ENCODE measurements at places on chromosomes 6 and 20.

DNA sequence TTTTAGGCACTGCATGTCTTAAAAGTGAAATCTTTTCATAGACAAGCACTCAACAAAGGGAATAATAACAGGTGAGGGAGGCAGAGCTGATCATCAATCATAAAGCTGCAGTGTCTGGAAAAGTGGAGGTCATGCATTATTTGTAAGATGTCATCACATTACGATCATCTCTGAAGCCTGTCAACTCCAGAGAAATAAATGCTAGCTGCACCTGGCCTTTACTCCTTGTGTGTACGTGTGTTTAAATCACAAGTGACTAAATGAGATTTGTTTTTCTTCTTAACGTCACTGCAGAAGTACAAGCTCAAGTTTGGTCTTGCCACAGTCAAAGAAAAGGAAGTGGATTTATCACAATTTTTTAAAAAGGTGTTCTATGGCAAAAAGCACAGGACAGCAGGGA is 275.5 kb upstream of the SGK1 start:
- DNase-seq = no peak
- H3K4me3 ChIP-seq = no peak overlapping the region

- no peak overlapping the region for H3K4me3 ChIP-seq
- H3K36me3 ChIP-seq = no peaks in the 10 kb centered on the region
- H3K27me3 ChIP-seq = no peaks in the 10 kb centered on the region
- H3K4me1 ChIP-seq = peaks cover 21% of the 10 kb centered on the region
- DNase-seq = no peak
- peak overlapping the region; percentile 58 for H3K27ac ChIP-seq
Observed at GRCh38 chr6:128358244-128358776, 162.1 kb downstream of the PTPRK start.

- peaks cover 14% of the 10 kb centered on the region for H3K36me3 ChIP-seq
- peak overlapping the region; percentile 99 for H3K27ac ChIP-seq
- peak overlapping the region; percentile 96 for H3K4me3 ChIP-seq
- peaks cover 44% of the 10 kb centered on the region for H3K4me1 ChIP-seq
Observed at GRCh38 chr20:34112600-34113101, 608 bp upstream of the EIF2S2 start.

DNA sequence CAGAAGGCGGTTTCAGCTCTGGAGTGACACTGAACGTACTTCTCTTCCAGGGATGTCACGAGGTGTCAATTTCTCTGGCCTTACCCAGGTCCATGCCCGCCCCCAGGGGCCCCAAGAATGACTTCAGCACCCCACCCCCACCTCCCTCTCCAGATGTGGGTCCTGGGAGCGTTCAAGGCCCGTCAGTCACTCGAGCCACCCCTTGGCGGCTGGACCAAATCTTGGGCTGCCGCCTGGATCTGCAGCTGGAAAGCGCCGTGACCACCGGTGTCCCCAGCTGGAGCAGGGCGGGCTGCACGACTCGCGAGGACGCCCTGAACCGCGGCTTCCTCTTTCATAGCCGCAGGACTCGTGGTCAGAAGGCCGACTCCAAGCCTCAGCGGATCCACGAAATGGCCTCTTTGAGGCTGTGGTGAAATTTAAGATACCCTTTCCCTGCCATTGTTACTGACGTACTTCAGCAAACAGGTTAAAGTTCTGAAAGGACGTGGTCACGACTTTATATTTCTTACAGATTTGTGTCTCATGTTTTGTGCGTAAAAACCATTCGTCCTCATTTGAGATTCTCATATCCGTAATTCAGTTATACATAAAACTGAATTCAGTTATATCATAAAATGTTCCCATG is 29.3 kb downstream of the TRIM38 start:
- H3K4me1 ChIP-seq = peaks cover 13% of the 10 kb centered on the region
- peak overlapping the region; percentile 98 for H3K27ac ChIP-seq

GRCh38 chr6:170243791-170244291 is 47.0 kb downstream of the DLL1 start:
- no peak overlapping the region for H3K27ac ChIP-seq
- peaks cover 4% of the 10 kb centered on the region for H3K4me1 ChIP-seq
- peaks cover 43% of the 10 kb centered on the region for H3K27me3 ChIP-seq
- H3K4me3 ChIP-seq = no peak overlapping the region
- no peaks in the 10 kb centered on the region for H3K36me3 ChIP-seq

DNA sequence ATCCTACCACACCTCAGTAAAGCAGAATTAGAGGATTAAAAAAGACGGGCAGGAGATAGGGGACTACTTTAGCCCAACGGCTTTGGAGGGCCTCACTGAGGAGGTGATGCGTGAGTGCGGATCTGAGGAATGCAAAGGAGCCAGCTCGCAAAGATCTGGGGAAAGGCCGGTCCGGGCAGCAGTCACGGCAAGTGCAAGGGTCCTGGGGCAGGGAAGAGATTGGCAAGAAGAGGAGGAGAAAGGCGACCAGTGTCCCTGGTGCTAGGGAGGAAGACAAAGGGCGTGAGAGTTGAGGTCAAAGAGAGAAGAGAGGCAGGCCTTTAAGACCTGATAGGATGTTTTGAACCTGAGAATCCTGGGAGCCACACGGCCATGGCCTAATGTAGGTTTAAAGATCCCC is 86.8 kb downstream of the KCNB1 start:
- H3K27me3 ChIP-seq = peaks cover 3% of the 10 kb centered on the region
- peaks cover 18% of the 10 kb centered on the region for H3K4me1 ChIP-seq
- H3K4me3 ChIP-seq = no peak overlapping the region
- H3K36me3 ChIP-seq = no peaks in the 10 kb centered on the region
- no peak for DNase-seq
- no peak overlapping the region for H3K27ac ChIP-seq

DNA sequence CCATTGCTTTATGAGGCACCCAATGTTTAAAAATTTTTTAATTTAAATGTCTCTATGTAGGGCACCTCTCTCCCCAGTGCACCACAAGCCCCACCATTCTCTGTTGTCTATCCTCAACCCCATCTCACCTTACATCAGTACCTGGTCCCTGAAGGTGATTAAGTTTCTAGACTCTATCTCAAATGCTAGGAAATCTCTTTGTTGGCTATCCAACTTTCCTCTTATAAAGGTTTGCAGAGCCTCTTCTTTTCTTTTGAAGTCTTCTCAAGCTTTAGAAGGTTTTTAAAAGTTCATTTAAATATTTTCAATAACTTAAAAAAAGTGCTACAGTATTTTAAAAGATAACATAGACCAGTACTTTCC is 76.5 kb upstream of the TBC1D7 start:
- H3K36me3 ChIP-seq = no peaks in the 10 kb centered on the region
- no peak for DNase-seq
- no peak overlapping the region for H3K27ac ChIP-seq
- peaks cover 35% of the 10 kb centered on the region for H3K4me1 ChIP-seq
- H3K4me3 ChIP-seq = no peak overlapping the region
- no peaks in the 10 kb centered on the region for H3K27me3 ChIP-seq

GRCh38 chr20:43448748-43449535 is 8.8 kb upstream of the SRSF6 start:
- no peak overlapping the region for H3K27ac ChIP-seq
- H3K27me3 ChIP-seq = peaks cover 20% of the 10 kb centered on the region
- DNase-seq = no peak

GRCh38 chr6:80610846-80611245 is 504.4 kb downstream of the BCKDHB start:
- no peak overlapping the region for H3K4me3 ChIP-seq
- peaks cover 19% of the 10 kb centered on the region for H3K36me3 ChIP-seq
- H3K27ac ChIP-seq = no peak overlapping the region
- peaks cover 40% of the 10 kb centered on the region for H3K4me1 ChIP-seq

- peaks cover 8% of the 10 kb centered on the region for H3K4me1 ChIP-seq
- H3K36me3 ChIP-seq = peaks cover 31% of the 10 kb centered on the region
- no peak overlapping the region for H3K4me3 ChIP-seq
- no peak for DNase-seq
Observed at GRCh38 chr6:131602781-131603312, 25.2 kb downstream of the MED23 start.

DNA sequence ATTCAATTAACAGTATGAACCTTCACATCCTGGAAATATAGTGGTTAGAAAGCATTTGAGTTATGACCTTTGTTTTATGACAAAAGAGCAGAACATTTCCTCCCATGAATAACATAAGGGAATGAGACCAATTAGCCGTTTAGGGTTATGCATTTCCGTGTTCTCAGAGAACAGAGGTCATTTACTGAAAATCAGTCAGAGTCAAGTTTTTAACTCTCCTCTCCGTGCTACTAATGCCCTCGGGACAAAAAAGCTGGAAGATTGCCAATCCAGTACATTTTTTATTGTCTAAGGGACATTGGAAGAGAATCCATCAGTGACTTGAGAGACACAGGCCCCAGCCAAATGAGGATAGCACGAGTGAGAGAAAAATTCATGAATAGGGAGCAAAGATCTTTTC is 632.7 kb downstream of the RFPL4B start:
- no peaks in the 10 kb centered on the region for H3K36me3 ChIP-seq
- no peak for DNase-seq
- peaks cover 23% of the 10 kb centered on the region for H3K4me1 ChIP-seq
- H3K27me3 ChIP-seq = no peaks in the 10 kb centered on the region
- no peak overlapping the region for H3K27ac ChIP-seq

GRCh38 chr20:46808565-46808964 is 86.1 kb upstream of the EYA2 start:
- H3K4me1 ChIP-seq = peaks cover 8% of the 10 kb centered on the region
- no peak overlapping the region for H3K4me3 ChIP-seq
- no peak overlapping the region for H3K27ac ChIP-seq
- DNase-seq = no peak

- DNase-seq = no peak
- H3K4me1 ChIP-seq = peaks cover 49% of the 10 kb centered on the region
- peak overlapping the region; percentile 86 for H3K27ac ChIP-seq
- H3K4me3 ChIP-seq = no peak overlapping the region
Observed at GRCh38 chr6:142378138-142378875, 76.5 kb downstream of the ADGRG6 start.

DNA sequence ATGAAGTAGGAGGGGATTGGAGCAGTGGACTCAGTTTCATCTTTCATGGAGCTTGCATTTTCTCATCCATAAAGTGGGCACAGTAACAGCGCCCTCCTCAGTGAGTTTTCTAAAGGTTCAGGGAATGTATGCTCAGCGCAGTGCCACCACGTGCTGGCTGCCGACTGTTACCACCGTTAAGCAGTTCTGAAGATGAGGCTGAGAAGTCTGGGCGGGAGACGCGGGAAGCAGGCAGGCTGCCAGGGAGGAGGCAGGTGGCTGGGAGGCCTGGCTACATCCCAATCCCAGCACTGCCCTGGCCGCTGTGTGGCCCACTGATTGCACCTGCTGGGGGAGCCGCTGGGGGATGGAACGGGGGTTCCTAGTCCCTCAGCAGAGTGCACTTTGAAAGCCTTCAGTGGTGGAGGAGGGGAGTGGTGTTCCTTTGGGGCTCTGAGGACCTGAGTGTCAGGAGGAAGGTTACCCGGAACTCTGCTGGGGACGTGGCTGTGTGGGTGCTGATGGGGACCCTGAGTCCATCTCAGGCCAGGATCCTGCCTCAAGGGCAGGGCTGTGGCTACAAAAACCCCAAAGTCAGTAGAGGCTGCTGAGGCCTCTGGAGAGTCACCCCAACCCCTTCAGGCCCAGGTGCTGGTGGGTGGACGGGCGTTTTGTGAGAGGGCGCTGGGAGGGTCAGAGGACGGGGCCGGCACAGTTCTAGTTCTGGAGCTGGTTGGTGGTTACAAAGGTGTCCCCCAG is 28.0 kb upstream of the PHACTR3 start:
- no peak overlapping the region for H3K27ac ChIP-seq
- peaks cover 3% of the 10 kb centered on the region for H3K4me1 ChIP-seq

DNA sequence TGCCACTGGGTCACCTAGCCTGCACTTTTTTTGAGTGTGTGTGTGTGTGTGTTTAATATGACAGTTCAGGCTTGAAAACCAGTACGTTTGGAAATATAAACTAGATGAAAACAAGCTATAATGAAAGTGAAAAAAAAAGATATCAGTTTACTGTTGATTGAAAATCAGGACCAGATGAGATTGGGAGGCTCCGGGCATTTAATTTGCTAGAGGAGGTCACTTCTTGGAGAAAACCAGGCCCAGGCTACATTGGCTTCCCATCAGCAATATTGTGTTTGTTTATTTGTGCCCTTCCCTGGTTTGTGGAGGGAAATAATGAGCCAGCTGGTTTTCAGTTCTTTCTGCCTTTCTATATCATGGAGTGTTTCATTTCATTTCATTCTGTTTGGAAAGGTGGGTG is 246.6 kb upstream of the JAG1 start:
- no peak overlapping the region for H3K4me3 ChIP-seq
- H3K4me1 ChIP-seq = peaks cover 73% of the 10 kb centered on the region
- H3K27me3 ChIP-seq = no peaks in the 10 kb centered on the region
- no peaks in the 10 kb centered on the region for H3K36me3 ChIP-seq
- H3K27ac ChIP-seq = no peak overlapping the region

DNA sequence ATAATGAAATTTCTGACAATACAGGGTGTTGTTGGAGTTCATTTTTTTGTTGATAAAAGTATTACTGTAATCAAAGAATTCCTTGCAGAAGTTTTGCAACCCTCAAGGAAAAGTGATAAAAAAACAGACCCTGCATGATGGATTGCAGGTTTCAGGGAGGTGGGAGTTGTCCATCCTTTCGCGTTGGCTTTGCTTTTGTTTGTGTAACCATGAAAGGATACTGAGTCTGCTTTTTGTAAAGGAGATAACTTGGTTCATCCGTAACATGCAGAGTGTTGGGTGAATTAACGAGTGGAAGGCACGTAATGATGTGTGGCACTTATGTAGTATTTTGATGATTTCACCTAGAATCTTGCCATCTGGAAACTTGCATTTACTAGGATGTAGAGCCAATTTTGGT is 23.6 kb downstream of the FOXO3 start:
- no peak overlapping the region for H3K4me3 ChIP-seq
- no peaks in the 10 kb centered on the region for H3K36me3 ChIP-seq
- no peaks in the 10 kb centered on the region for H3K27me3 ChIP-seq
- no peak overlapping the region for H3K27ac ChIP-seq
- peaks cover 88% of the 10 kb centered on the region for H3K4me1 ChIP-seq

Data from chondrocyte (in vitro differentiated cells).